ENCODE measurements at places on chromosomes 16 and 17.

DNA sequence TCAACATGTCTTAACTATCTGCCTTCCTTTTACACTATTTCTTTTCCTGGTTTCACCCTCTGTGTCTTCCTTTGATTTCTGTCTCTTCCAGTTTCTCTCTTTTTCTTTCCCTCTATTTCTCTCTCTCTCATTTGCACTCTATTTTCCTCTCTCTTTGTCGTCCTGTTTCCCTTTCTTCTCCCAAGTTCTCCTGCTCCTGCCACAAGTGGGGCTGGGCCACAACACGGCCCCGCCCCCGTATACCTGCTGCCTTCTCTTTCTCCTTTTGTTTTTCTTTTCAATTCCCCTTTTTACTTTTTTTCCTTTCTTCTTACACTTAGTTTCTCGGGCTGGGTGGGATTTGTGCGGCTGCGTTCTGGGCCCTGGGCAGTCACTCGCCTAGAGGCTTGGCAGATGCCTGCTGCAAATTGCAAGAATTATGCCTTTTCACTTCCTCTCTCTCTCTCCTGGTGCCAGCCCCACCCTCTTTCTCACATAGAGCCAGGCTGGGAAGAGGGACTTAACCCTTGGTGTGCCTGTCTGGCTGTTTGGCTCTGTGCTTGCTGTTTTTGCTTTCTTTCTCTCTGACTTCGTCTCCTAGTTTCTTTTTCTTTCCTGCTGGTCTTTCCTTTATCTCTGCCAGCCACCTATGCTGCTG, 2139.4 kb downstream of the TP53TG3F start:
- no peak for DNase-seq

DNA sequence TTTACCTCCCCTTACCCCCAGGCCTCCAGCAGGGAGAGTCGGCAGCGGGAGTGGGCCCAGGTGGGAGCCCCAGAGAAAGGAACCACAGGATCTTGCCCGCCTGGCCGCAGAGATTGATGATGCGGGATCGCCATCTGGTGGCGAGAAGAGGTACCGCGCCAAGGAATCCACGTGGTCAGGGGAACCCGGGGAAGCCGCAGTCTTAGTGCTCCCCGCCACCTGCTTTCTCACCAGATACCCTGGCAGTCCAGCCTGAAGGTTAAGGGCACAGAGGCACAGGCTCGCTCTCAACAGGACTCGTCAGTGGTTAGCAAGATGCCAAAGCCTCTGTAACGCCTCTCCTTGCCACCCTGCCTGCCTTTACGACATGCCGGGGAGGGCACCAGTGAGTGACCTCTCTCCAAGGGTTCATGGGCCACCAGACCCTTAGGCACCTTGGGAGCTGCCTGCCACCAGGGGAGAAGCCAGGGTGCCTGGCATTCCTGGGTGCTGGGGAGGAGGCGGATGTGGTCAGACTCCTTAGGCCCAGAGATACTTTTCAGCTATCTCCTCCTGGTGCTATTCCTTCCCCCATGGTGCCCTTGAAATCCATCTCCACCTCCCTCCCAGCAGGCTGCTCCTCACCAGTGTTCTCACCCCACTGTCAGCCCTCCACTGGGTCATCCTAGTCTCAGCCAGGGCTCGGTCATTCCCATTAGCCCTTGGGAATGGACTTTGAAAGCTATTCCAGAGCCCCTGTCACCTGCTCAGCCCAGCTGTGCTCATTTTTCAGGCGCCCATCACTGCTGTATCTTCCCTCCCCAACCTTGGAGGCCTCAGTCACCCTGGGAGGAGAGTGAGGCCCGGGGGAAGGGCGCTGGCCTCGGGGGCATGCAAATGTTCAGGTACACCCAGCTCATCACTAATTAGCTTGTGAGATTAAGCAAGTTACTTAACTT, 5.5 kb upstream of the RHBDF2 start:
- DNase-seq = peak; percentile 85

- no peak for DNase-seq
Measured at GRCh38 chr16:66427871-66428681, 981 bp downstream of the BEAN1 start.

GRCh38 chr16:14056970-14057369, 14.1 kb upstream of the MRTFB start:
- no peak for DNase-seq

- peak; percentile 11 for DNase-seq
Measured at GRCh38 chr16:84144209-84144858, 643 bp downstream of the HSDL1 start.

- no peak for DNase-seq
Measured at GRCh38 chr16:77918809-77919707, 103.3 kb upstream of the CLEC3A start.
